ENCODE measurements at places on chromosomes 7 and 10. TPM values are rescaled to one million over a fixed set of nuclear protein-coding genes. Genes with fewer than 3 reads are reported as not detected.

GRCh38 chr10:60732807-60733516 is 45.3 kb upstream of the CDK1 start:
- no peak for DNase-seq

DNA sequence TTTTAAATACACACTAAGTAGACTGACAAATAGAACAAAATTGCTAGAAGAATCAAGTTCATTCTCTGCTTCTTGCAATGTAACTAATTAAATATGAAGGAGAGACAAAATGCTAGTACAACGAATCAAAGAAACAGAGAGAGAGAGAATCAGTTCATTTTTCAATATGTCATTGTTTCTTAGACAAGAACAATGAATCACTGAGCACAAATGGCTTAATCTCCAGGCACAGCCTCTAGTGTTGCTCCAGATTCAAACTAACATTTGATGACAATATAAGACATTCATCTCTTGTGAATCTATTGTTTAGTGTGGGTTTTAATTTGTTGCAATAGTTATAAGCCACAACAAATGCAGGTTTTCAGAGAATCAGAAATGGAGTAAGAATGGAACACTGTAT is 357.4 kb upstream of the TMEM229A start:
- no peak for DNase-seq

GRCh38 chr10:689452-690371 is at the start of gene DIP2C:
Gene DIP2C (minus strand): TSS chr10:689668. CDS start chr10:689578, 90 bp downstream.
- peak; percentile 65 for DNase-seq

GRCh38 chr7:46908770-46909169 is 673.1 kb downstream of the TNS3 start:
- peak; percentile 70 for DNase-seq

- no peak for DNase-seq
Measured at GRCh38 chr10:106278383-106278782, 886.1 kb downstream of the SORCS1 start.

DNA sequence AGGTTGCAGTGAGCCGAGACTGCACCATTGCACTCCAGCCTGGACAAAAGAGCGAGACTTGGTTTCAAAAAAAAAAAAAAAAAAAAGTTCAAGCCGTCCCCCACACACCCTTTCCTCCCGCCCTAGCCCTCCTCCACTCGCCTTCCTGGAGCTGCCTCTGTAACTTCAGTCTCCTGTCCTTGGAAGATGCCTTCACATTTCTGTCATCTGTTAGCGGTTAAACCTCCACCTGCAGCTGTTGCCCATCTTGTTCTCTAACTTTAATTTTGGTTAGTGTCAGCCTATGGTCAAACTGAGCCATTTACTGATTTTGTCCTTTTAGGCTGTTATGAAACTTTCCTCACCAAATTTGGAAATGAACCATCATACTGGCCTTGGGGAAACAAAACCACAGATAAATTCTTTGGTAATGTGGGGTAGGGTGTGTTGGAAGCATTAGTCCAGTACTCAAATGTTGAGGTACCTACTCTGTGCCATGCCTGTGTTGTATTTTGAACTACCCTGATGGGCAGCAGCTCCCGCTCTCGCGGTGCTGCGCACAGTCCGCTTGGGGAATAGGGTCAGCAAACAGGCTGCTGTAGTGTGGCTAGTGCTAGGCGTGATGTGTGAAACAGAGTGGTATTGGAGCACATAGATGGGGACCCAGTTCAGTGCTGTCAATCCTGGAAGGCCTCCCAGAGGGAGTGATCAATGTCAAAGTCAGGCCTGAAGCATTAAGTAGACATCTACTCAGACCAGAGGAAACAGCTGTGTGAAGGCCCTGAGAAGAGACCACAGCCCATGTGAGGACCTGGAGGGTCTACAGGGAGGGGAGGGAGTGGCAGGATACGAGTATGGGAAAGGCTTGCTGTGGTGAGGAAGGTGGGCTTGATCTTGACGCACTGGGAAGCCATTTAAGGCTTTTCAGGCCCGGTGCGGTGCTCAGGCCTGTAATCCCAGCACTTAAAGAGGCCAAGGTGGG is 26.9 kb downstream of the SFXN4 start:
- no peak for DNase-seq

The NUDT13 gene
- 4.7 TPM for total RNA-seq

The MACC1 gene
- not detected for total RNA-seq

The LHFPL3 gene
- total RNA-seq: not detected

The NUTM2E gene
- not detected for total RNA-seq

All from Caki2 (cell line).